ENCODE measurements at places on chromosomes 12 and 14.

DNA sequence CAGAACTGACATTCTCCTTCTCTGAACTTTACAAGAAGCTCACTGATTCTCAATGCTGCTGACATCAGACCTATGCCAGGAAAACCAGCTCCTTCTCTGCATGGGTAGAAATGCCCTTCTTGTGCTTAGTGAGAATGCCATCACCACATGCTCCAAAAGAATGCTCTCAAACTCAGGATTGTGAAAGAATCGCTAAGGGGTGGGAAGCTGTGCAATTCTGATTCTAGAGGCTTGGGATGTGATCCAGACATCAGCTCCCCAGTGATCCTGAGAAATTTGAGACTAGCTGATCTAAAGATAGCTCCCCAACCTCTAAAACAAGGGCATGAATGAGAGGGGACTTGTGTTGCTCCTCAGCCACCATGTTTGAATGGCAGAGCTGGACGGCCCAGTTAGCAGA lies 113.2 kb downstream of the DPF3 start:
- DNase-seq = no peak

- DNase-seq = no peak
Observed at GRCh38 chr12:50252977-50253602, 30.2 kb downstream of the LIMA1 start.

DNA sequence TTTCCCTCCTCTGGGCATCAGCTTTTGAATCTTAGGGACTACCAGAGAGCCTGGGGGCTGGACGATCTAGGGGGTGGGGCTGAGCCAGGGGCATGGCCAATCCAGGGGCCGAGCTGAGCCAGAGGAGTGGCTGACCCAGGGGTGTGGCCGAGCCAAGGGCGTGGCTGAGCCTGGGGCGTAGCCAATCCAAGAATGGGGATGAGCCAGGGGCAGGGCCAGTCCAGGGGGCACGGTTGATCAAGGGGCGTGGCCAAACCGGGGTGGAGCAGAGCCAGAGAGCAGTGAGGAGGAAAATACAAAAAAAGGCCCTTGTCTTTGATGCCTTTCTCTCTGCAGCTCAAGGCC lies 219.3 kb upstream of the NOS1 start:
- no peak for DNase-seq

GRCh38 chr14:47863441-47863840 lies 188.0 kb upstream of the MDGA2 start:
- no peak for DNase-seq

GRCh38 chr14:90454041-90455000 lies 57.5 kb downstream of the CALM1 start:
- peak; percentile 90 for DNase-seq

- no peak for DNase-seq
Observed at GRCh38 chr12:69141074-69141473, 98.3 kb upstream of the CPSF6 start.

DNA sequence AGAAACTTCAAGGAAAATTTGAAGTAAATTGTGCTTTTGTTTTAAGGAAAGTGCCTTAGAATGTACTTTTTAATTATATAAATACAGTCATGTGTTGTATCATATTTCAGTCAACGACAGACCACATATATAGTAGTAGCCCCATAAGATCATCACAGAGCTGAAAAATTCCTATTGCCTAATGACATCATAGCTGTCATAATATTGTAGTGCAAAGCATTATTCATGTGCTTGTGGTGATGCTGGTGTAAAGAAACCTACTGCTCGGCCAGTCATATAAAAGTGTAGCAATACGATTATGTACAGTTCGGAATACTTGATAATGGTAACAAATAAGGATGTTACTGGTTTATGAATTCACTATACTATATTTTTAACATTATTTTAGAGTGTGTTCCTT lies 198.9 kb upstream of the SLC16A7 start:
- DNase-seq = no peak

- DNase-seq = no peak
Observed at GRCh38 chr12:127238107-127238506, 1028.9 kb upstream of the TMEM132C start.

- DNase-seq = no peak
Observed at GRCh38 chr14:92352158-92352985, 29.4 kb downstream of the SLC24A4 start.

GRCh38 chr12:66647034-66647691 lies 31.7 kb downstream of the GRIP1 start:
- no peak for DNase-seq

DNA sequence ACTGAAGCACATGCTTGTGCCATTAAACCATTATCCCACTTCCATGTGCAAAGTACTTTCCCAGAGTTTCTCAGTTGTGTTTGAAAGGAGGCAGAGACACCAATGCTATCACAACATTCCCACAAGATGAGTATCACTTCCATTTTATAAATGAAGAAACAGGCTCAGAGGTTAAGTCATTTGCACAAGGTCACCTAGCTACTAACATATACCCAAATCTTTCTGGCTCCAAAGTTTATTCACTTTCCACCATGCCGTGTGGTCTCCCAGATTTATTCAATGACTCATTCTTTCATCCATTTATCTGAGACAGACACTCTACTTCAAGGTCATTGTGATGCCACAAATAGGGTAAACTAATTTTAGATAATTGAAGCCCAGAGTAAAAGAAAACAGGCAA lies 9.4 kb downstream of the ART4 start:
- no peak for DNase-seq

DNA sequence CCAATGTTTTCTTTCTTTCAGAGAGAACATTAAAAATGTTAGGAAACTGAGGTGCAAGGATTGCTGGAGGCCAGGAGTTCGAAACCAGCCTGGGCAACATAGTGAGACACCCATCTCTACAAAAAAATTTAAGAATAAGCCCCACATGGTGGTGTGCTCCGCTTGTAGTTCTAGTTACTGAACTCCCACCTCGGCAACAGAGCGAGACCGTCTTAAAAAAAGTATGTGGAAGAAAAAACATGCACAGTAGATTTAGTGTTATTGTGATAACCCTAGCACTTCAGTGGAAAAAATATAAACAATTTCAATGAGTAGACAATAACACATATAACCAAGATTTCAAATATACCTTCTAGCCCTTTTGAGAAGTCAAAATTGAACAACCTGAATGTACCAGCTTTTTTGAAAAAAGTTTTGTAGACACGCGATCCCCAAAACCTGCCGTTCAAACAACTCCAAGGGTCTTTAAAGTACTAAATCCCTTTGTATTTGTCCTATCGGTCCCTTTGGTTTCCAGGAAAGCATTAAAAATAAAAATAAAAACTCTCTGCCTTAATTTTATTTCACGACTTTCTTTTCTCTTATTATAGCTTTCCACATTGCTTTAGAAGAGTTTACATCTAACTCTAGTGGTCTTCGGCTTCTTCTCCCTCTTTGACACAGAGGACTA lies 1.0 kb upstream of the ANO6 start:
- DNase-seq = no peak

GRCh38 chr12:27524839-27525753 lies 1.1 kb downstream of the PPFIBP1 start:
- DNase-seq = no peak

DNA sequence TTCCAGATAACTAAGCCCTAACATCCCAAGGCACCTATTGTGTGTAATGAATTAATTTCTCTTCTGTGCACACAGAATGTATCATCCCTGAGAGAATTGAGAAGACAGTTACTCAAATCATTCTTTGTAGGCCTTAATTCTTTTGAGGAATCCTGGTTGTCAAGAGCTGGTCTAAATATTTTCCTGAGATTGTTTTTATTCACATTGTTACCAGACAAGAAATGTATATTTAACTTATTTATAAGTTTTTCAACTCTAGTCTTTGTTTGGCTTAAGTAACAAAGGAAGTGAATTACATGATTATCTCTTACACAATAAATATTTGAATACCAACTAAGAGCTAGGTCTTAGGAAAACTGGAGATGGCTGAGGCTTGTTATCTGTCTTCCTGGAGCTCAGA lies 169.4 kb downstream of the DACT1 start:
- no peak for DNase-seq

GRCh38 chr14:53316504-53316903 lies 163.4 kb upstream of the DDHD1 start:
- DNase-seq = no peak

DNA sequence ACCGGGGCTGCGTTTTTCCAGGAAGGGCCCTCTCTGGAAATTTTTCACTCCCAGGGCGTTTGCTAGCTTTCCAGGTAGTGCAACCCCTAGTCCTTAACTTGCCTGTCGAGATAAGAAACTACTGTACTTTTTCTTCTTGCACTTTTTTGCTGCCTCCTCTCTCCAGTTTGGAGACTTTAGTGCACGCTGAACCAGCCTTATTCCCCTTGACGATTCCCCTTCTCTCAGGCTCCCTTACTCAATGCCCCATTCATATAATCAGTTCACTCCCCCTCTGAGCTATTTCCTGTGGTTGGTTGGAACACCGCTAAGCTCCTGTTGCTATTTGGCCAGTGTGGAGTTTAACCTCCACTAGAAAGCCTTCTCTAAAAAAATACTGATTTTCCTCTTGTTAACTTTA lies 682 bp downstream of the CREBL2 start:
- no peak for DNase-seq

DNA sequence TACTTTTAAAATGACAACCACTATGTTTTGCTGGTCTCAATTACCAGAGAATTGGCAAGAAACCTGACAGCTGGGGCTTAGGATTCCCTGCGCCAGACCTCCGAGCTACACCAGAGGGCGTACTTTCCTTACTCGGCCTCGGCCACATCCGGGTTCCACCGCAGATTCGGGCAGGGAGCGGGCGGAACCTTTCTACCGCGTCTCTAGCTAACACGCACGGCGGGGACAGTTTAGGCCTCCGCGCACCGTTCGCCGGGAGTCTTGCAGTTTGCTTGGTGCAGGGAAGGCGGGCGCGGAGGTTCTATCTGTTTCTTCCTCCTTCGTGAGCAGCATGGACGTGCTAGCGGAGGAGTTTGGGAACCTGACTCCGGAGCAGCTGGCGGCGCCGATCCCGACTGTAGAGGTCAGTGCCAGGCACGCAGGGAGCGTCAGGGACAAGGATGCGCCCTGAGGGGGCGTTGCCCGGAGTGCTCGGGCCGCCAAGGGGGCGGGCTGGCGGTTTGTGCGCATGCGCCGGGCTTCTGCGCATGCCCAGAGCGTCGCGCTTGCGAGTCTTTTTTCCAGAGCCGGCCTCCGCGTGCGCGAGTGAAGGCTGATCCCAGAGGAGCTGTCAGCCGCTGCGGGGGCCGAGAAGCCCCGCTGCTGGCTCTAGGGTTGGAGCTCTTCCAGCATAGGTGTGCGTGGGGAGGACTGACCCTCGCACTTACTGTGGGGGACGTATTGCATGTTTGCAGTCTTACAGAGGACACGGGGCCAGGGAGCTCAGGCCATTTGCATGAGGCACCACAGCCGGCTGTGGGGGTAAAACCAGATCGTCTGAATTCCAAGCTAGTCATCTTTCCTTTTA lies at the start of gene POLR3B:
Gene POLR3B (plus strand): TSS at position 200 of the 847 bp plus-strand sequence. CDS start 132 bp downstream, at position 332.
- peak; percentile 92 for DNase-seq

GRCh38 chr12:46212108-46212982 lies 56.5 kb downstream of the SLC38A1 start:
- DNase-seq = no peak

DNA sequence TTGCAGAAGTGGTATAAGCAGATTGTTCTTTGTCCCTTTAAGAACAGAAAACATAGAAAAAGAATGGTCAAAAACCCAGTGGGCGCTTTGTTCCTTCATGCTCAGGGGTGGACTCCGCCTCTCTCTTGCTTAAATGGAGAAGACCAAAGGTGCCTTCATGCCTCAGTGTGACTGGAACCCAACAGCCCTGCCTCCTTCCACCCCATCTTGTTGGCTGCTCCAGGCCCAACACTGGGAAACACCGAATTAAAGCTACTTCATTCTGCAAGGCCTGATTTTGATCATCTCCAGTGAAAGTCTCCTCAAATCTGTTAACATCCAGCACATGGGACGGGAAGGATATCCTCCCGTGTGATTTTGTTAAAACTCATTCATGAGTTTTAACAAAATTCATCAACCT lies 103.7 kb downstream of the BCL11B start:
- no peak for DNase-seq

GRCh38 chr12:46674800-46675199 lies 151.0 kb downstream of the SLC38A4 start:
- DNase-seq = no peak

- DNase-seq = no peak
Observed at GRCh38 chr12:104687823-104688573, 231.2 kb downstream of the CHST11 start.

- no peak for DNase-seq
Observed at GRCh38 chr14:81974543-81974942, 440.9 kb upstream of the SEL1L start.

DNA sequence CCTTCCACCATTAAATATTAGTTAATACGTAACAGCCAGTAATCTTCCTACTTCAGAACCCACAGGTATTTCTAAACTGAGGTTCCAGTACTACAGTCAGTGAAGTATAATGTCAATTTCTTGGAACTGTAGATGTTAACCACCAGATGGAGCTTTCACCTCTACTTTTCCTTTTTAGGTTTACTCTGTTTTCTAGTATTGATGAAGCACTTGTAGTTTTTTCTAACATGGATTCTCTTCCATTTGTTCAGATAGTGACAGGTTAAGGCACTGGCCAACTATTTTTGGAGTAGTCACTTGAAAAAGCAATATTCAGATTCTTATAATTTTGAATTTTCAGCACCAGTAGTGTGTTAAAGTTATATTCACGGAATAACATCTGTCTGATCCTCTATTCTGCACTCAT lies 4.6 kb upstream of the SEC23A start:
- no peak for DNase-seq

Data from amygdala (tissue), 56 donors.